ENCODE measurements at places on chromosomes 1 and 21.

DNA sequence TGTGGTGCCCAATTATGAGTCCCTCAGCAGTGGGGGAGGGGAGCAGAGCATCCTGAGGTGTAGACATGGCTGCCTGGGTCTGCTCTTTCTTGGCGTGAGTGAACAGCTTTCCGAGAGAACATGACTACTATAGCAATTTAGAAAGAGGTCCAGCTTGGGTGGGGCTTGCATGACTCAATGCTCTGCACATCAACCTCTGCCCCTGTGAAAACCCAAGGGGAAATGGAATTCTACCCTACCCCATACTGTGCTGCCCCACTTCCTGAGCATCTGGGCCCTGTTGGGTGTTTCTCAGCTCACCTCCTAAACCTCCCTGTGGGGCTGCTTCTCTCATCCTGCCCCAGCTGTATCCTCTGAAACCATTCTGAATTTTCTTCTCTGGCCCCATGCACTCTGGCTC lies 8.2 kb upstream of the AZIN2 start:
- no peak for DNase-seq

- no peak for DNase-seq
Observed at GRCh38 chr1:167431261-167431908, 86.9 kb downstream of the CD247 start.

GRCh38 chr1:100747771-100748170 lies 28.2 kb downstream of the VCAM1 start:
- DNase-seq, result no peak

GRCh38 chr21:39669976-39670661 lies 57.4 kb downstream of the B3GALT5 start:
- DNase-seq, result no peak

DNA sequence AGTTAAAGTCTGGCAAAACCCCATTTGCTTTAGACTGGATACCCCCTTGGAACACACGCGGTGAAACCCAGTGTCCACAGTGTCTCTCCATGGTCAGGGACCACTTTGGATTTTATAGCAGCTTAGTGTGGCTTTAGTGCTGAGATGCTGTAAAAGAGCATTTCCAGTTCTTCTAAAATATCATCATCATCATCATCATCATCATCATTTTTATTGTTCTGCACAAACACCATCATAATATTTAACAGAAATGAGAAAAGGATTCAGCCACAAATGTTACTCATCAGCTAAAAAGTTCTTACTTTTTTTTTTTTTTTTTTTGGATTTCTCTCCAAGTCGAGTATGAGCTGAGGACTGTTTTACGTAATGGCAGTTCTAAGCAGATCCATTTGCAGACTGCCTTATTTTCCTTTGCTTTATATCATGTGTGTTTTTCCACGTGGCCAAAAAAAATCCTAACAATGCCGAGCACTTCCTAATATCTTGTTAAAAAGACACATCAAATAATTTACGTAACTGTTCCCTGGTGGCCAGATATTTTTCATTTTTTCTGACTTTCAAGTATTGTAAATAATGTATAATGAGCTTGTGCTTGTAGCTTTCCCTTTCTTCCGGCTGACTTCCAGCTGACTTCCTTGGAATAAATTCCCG lies 62.8 kb downstream of the EVA1C start:
- DNase-seq, result no peak

DNA sequence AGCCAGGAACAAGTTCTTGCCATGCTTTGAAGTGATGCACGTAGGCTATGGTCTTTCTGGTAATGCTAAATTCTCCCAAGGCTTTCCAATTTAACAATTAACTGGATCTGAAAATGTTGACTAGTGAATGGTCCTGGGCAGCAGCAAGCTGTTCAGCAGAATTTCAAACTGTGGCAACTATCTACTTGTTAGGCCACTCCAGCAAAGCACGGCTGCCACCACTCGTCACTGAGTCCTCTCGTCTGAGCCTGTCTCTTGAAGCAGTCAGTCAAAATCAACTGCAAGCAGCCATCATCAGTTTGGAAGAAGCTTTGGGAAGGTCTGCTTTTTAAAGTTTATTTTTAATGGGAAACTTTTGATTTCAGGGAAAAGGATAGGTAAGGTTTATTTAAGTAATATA lies 6.1 kb downstream of the FLVCR1 start:
- DNase-seq, result no peak

- DNase-seq, result peak; percentile 16
Observed at GRCh38 chr1:205354259-205355074, 2.3 kb downstream of the KLHDC8A start.

GRCh38 chr1:216710055-216710454 lies 13.2 kb downstream of the ESRRG start:
- no peak for DNase-seq

DNA sequence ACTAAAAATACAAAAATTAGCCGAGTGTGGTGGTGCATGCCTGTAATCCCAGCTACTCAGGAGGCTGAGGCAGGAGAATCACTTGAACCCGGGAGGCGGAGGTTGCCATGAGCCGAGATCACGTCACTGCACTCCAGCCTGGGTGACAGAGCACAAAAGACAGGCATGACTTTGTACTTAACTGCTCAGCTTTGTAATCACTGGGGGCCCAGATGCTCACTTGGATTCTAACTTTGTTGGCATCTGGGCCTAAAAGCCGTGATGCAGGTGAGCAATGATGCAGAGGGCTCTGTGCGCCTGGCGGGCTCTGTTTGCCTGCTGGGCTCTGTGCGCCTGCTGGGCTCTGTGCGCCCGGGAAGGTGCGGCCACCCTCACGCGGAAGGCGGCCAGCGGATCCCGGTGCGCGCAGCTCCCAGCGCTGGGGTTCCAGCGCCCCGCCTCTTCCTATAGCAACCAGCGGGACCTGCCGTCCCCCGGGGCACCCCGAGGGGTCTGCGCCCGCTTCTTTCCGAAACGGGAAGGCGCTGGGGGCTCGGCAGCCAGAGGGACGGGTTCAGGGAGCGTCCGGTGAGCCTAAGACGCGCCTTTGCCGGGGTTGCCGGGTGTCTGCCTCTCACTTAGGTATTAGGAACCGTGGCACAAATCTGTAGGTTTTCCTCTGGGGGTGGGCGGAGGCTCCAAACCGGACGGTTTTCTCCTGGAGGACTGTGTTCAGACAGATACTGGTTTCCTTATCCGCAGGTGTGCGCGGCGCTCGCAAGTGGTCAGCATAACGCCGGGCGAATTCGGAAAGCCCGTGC lies 31.7 kb downstream of the PRMT2 start:
- DNase-seq, result no peak
